Fibroblast of villous mesenchyme (primary cell): ENCODE measurements at places on chromosomes 3 and 15. TPM values are rescaled to one million over a fixed set of nuclear protein-coding genes. Genes with fewer than 3 reads are reported as not detected.

The HYAL3 gene
- 2.3 and 6.5 TPM in 2 replicates for total RNA-seq

The TMEM42 gene
- total RNA-seq: 12.6 and 13.0 TPM in 2 replicates

The FAM107A gene
- total RNA-seq: not detected in 2 replicates

The SCN11A gene
- total RNA-seq: under 0.01 TPM in 2 replicates

The CYP8B1 gene
- total RNA-seq: not detected in 2 replicates

The STARD9 gene
- 9.1 and 11.0 TPM in 2 replicates for total RNA-seq

The FEZF2 gene
- total RNA-seq: not detected in 2 replicates

- DNase-seq: no peak
Observed at GRCh38 chr15:51139091-51139490, 44.4 kb upstream of the TNFAIP8L3 start.

GRCh38 chr3:30989276-30990030, 95.0 kb upstream of the GADL1 start:
- DNase-seq: no peak

DNA sequence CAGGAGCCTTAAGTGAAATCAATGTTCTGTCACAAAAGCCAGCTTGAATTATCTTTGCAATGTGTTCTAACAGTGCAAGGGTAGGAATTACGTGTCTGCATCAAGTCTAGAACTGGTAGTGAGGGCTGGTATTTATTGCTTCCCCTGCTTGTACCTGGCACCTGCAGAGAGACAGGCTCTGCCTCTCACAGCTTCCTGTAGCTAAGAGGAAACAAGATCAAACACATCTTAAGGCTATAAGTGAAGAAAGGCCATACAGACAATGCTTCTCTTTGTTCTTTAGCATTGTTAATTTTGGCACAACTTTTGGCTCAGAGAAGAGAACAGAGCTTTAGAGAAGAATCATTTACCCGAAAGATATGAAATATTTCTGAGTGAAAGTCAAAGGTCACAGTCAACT, 479.9 kb downstream of the GRM7 start:
- no peak for DNase-seq

DNA sequence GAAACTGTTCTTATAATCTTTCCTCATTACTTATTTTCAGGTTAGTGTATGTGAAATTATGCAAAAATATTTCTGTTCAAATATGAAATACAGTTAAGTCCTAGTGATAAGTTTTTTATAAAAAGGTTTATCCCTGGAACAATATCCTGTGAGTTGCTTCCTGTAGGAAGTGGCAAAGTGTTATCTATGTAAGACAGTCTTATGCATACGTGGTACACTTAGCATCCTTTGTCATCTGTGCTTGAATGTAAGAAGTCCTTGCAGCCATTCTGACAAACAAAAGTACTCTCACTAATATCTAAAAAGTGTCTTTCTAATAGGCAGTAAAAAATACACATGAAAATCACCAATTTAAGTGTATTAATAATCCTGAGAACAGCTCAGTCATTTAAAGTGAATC, 372.5 kb upstream of the BCHE start:
- no peak for DNase-seq

- peak; percentile 48 for DNase-seq
Observed at GRCh38 chr3:65342084-65342683, 654.4 kb upstream of the ADAMTS9 start.

- peak; percentile 47 for DNase-seq
Observed at GRCh38 chr3:23923786-23924185, 6.9 kb downstream of the RPL15 start.

GRCh38 chr15:39191871-39192291, 389.0 kb upstream of the THBS1 start:
- DNase-seq: peak; percentile 39

- no peak for DNase-seq
Observed at GRCh38 chr3:64806668-64807605, 119.1 kb upstream of the ADAMTS9 start.

DNA sequence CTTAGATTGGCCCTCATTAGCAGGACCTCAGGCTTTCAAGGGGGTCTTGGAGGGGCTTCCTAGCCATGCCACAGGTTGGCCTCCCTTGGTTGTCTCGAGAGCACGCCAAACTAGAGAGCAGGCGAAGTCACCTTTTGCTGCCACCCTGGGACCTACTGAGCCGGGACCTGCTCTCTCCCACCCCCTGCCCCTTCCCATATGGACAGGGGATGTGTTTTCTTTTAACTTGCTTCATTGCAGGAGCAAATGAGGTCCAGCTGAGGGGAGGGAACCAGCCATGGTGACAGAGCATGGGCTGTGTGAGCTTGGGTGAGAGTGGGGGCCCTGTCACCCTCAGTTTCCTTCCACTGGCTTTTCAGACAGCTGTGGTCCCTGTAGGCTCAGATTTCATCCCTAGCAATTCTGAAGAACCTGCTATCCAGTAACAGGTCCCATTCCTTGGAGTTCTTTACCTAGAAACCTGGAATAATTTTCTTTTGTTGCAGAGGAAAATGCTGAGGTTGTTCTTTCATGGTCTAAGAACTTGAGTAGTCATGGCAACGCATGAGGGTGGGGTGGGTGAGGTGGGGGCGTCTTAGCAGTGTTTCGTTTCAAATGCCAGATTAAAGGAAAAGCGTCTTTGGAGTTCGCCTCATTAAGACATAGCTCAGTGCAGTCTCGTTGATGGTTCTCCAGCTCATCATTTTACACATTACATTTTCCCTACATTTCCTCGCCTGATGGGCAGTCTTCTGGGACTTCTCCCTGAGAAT, 20.1 kb upstream of the MAGEF1 start:
- no peak for DNase-seq

GRCh38 chr15:40253167-40253790, 14.4 kb downstream of the PAK6 start:
- DNase-seq: no peak

GRCh38 chr15:95520511-95520910, 810.0 kb upstream of the NR2F2 start:
- DNase-seq: peak; percentile 6

- DNase-seq: no peak
Observed at GRCh38 chr3:117793622-117794265, 1084.2 kb downstream of the TUSC7 start.

- no peak for DNase-seq
Observed at GRCh38 chr15:92904722-92905571, 4.8 kb downstream of the CHD2 start.

DNA sequence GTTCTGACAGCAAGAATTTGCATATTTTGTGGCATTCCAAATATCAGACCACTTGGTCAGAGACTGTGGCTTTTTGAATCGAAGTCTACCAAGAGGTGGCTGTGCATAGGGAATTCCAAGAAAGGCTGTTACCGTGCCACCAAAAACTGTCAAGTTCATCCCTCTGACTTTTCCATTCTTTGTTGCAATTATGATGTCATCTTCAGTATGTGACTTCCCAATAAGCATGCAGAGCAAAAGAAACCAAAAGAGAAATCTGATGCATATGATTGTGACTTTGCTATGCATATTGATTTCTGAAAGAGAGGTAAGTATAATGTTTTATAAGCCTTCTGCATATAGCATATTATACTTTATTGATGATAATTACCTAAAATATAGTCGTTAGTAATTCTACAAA, 6.5 kb downstream of the BCHE start:
- no peak for DNase-seq

GRCh38 chr15:37100966-37101215, 542 bp upstream of the MEIS2 start:
- no peak for DNase-seq

DNA sequence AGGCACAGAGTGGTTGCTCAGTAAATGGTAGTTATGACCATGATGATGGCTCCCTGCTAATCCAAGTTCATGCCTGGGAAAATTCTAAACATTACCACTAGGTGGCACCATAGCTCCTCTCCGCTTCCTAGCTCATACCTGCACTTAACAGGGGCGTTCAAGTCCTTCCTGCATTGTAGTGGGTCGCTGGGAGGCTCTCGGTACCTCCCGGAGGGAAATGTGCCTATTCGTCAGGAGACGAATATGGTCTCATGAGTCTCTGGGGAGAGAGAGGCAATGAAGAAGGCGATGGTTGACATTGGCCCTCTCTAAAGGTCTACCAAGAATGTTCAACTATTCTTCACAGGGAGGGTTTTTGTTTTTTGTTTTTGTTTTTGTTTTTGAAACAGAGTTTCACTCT, 10.9 kb downstream of the MESP1 start:
- peak; percentile 83 for DNase-seq

GRCh38 chr15:64586259-64586870, 126.0 kb downstream of the ZNF609 start:
- no peak for DNase-seq

DNA sequence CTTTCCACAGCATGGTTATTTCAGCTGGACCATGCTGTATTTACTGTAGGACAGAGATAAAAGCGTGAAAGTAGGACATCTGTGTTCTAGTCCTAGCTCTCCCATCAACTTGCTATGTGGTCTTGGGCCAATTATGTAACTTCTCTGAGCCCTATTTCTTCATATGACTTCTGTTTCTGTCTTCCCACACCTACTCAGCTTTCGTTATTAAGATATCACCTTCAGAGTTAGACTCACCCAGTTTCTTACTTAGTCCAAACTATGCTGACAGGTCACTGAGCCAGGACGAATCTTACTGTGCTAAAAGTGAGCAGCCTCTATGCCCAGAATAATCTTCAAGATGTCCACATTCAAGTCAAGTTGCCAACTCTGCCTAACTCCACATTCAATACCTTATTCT, 283.7 kb downstream of the IL5RA start:
- DNase-seq: no peak

DNA sequence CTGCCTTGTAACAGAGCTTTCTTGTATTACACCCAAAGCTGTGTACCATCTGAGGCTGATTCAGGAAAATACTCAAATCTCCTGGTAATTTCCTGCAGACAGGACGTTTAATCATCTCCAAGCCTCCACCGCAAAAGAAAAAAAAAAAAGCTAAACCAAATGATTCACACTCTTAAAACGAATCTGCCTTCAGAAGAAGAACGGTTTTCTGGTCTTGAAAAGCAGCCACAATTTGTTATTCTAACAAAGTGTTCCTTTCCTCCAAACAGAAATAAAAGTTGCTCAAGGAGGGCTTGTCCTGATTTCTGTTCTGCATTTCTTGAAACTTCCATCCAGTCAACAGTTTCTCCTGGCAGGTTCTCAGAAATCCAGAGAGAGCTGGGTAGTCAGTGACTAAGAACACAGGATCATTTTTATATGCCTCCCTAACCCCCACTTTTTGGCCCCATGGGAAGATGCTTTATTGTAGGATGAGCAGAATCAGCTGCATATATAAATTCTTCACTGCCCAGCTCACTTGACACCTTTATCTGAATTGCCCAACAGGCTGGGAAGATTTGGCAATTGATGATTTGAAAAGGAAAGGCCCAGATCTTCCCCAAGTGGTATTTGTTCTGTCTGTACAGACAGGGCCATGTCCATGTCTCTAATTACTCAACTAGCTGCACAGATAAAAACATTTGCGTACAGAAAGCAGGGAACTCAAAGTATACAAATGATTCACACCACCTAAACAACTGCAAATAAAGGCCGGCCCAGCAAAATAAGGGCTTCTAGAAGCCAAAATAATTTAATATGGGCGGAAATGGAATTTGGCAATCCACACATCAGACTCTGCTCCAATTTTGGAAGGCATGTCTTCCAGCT, 41.0 kb upstream of the PRICKLE2 start:
- DNase-seq: peak; percentile 99

- DNase-seq: no peak
Observed at GRCh38 chr15:74222240-74223119, 13.6 kb upstream of the CCDC33 start.

GRCh38 chr3:142958707-142959106, 4.8 kb downstream of the PAQR9 start:
- no peak for DNase-seq

- DNase-seq: no peak
Observed at GRCh38 chr3:59968513-59969045, 918.8 kb upstream of the CFAP20DC start.

GRCh38 chr3:171054921-171055320, 28.4 kb upstream of the SLC2A2 start:
- no peak for DNase-seq

GRCh38 chr3:50530001-50530970, 26.9 kb upstream of the CACNA2D2 start:
- DNase-seq: no peak

- DNase-seq: peak; percentile 40
Observed at GRCh38 chr3:110533089-110533488, 538.5 kb upstream of the NECTIN3 start.

DNA sequence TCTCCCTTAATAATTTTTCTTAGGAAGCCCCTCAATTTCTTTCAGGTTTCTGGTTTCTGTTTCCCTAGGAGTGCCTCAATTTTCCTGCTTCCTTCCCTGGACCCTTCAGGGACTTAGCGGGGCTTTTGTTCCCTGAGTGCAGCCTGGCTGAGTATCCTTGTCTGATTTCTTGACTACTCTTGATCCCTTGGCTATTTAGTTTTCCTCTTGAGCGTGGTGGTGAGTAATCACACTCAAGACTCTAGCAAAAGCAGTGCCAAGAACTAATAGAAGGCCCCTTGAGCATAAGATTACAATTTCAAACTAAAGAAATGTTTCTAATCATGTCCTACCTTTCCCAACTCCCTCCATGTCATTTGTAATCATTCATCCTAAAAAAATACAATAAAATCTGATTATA, 94.3 kb upstream of the C3orf80 start:
- DNase-seq: peak; percentile 33

DNA sequence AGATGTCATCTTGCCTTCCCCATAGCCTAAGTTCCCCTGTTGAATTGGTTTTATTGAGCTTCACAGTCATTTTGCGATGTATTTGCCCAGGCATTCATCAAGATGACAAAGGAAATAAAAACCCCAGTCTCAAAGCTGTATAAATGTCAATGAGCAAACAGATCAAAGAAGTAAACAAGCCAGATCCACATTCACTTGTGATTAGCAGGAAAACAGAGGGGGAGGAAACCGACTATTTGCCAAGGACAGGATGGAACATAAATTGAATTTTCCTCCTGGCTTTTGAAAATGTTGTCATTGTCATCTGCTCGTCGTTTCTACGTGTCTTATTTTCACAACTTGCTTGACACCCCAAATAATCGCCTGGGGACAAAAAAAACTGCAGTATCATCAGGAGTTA, 83.5 kb downstream of the SV2B start:
- DNase-seq: no peak

GRCh38 chr3:105729667-105730066, 139.1 kb downstream of the CBLB start:
- peak; percentile 47 for DNase-seq

DNA sequence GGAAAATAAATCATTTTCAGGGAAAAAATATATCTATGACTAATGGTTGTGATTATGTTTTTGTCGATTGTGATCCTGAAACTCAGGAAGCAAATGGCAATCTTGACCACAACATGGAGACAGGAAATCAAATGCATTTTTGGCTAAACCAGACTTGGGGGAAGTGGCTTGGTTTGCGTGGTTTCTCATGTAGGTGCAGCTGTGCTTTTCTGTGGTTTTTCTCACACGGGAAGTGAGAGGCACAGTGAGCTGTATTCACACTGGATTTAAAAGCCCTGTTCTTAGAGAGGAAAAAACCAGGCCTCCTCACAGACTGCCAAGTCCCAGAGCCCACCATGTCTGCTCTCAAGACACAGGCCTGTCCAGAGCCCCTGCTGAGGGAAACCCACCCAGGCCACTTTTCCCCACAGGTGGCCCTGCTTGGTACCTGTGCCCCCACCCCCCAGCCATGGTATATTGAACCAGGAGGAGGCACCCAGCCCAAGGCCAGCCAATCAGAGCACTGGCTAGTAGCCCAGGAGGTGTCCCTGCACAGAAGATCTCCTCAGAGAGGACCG, 46.1 kb downstream of the BTD start:
- peak; percentile 98 for DNase-seq
